NCI-H146 (cell line): ENCODE measurements at places on chromosomes 11 and 22.
A peak's percentile ranks its signal among the peaks of the same experiment; 100 is the strongest.

GRCh38 chr11:57405271-57405860 is 14.9 kb upstream of the PRG2 start:
- no peak for DNase-seq

DNA sequence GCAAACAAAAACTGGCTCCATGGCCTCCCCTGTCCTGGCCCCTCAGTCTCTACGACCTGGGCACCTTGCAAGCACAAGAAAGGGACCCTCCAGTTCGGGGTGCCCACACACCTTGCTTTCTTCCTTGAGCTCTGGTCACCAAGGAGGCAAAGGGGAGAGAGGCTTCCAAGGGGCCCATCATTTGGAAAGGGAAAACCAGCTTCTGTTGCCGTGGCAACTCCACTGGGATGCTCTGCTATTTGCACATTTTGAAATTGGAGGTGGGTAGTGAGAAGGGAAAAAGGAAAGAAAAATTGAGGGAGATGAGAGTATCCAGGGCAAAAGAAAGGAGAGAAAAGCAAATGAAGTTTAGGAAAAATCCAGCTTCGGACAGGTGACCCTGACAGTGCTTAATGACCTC is 388.4 kb downstream of the SHANK2 start:
- no peak for DNase-seq

DNA sequence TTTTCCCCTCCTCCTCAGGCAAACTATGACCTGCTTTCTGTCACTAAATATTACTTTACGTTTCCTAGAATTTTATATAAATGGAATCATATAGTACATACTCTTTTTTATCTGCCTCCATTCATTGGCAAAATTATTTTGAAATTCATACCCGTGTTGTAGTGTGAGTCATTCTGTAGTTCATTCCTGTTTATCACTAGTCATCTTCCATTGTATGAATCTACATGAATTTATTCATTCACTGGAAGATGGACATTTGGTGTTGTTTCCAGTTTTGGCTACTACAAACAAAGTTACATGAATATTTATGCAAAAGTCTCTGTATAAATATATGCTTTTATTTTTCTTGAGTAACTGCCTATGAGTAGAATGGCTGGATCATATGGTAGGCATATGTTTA is 60.7 kb upstream of the OPCML start:
- DNase-seq = no peak

DNA sequence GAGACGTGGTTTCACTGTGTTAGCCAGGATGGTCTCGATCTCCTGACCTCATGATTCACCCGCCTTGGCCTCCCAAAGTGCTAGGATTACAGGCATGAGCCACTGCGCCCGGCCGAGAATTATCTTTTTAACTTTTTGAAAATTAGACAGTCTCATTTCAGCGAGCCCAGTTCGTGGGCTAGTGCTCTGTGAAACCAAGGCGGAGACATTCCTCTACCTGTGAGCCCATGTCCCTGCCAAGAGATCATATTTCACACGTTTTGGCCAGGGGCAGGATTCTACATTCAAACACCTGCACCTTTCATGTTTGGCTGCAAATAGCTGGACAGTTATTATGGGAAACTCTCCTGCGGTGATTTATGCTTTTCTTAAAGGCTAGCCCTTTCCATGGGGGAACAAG is 60.3 kb downstream of the IRAG1 start:
- peak; percentile 66 for DNase-seq

DNA sequence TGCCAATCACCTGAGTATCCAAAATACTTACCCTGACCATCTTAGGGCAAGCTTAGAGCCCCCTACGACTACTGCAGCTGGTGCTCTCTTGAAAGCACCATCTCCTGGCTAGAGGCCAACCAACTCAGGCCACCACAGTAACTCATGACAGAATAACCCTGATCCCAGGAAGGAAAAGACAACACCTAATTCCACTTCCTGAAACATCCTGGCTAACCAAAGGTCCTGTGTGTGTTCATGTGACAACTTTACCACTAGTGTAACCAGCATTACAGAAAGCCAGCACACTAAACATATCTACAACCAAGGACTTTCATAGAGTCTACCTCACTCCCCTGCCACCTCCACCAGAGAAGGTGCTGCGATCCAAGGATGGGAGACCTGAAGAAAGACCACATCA is 17.4 kb upstream of the TMEM45B start:
- DNase-seq = no peak

DNA sequence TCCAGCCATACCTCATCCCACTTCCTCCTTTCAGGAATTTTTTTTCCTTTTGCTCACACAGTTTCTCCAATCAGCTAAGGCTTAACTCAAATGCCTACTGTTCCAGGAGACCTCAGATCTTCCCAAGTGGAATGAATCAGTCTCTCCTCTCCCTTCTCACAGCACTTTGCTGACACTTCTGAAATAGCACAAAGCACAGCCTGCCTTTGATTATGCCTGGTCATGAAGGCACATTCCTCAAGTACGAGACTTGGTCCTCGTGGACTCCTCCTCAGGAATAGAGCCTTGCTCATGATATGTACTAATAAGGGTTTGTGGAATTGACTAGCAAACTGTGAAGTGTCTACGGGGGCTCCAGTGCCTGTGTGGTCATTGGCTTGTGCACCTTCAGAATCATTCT is 176.7 kb upstream of the TENM4 start:
- no peak for DNase-seq
